ENCODE measurements at places on chromosomes 6 and 20.

DNA sequence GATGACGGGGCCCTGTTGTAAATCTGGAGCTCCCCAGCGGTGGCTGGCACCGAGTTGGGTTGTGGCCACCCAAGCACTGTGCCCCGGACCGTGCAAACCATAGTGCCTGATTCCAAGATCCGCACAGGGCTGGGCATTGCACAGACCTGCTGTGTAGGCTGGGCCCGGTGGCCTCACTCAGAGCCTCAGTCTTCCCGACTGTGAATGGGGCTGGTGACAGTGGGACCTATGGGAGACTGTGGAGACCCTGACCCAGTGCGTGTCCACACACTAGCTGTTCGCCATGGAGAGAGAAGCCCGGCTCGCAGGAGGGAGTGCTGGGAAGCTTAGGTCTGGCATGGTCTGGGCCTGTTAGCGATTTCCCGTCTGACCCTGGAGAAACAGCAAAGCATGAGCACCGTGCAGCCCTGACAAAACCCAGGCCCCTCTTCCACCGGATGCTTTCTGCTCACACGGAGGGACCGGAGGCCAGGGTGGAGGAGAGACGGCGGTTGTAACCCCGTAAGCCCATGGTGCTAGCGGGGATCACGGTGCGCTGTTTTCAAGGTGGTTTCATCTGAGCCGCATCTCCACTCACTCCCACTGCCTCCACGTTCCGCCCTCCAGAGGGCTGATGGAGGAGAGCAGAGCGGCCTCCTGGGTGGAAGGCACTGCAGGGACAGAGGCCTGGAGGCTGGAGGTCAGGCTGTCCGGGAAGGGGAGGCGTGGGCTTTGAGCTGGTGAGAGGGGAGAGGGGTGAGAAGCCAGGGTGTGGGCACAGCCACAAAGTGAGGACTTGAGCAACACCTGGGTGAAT, 52.2 kb downstream of the SRC start:
- no peak for DNase-seq

GRCh38 chr6:108793516-108794251, 54.5 kb upstream of the ARMC2 start:
- DNase-seq = no peak

- DNase-seq = no peak
Measured at GRCh38 chr6:150072201-150072600, 3.3 kb upstream of the ULBP3 start.

- peak; percentile 54 for DNase-seq
Measured at GRCh38 chr6:148521586-148521985, 178.9 kb downstream of the SASH1 start.

DNA sequence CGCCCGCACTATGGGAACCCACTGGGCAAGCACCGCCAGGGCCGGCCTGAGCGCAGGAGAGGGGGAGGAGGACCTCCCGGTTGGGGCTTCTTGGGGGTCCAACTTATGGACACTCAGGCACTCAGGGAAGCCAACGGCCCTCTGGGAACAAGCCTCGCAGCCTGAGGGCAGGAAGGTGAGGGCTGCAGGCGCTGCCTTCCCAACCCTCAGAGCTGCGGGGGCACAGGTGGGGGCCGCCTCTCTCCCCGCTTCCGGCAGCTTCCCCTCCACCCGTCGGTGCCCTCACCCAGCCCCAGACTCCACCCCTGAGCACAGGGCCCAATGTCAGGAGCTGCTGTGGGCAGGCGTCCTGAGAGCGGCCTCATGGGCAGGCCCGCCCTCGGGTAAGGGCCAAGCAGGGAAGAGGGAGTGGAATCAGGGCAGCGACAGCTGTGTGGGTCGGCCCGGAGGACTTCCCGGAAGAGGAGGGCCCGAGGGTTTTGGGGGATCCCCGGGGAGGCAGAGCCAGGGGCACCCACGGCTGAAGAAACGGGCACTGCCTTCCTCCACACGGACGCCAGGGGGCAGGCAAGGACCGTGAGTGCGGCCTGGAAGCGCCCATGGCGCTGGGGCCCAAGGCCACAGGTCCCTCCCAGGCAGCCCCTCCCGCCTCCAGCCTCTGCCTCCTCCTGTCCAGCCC, 488 bp upstream of the PTK6 start:
- peak; percentile 96 for DNase-seq

DNA sequence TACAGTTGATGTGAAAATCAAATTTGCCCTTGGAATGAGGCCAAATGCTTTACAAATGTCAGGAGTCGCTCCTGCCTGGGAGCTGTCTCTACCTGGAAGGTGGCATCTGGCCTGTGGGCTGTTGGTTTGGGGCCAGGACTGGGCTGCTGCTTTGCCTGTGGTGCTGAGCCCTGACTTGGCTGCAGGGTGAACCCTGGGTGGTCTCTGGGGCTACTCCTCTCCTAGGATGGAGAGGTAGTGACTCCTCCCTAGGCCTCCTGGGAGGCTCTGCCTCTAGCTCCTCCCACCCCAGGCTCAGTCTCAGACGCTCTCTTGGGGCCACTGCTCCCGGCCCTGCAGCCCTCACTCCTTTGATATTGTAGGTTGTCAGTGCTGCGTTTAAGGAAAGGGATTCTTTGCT, 47.5 kb downstream of the EFCAB8 start:
- DNase-seq = no peak

DNA sequence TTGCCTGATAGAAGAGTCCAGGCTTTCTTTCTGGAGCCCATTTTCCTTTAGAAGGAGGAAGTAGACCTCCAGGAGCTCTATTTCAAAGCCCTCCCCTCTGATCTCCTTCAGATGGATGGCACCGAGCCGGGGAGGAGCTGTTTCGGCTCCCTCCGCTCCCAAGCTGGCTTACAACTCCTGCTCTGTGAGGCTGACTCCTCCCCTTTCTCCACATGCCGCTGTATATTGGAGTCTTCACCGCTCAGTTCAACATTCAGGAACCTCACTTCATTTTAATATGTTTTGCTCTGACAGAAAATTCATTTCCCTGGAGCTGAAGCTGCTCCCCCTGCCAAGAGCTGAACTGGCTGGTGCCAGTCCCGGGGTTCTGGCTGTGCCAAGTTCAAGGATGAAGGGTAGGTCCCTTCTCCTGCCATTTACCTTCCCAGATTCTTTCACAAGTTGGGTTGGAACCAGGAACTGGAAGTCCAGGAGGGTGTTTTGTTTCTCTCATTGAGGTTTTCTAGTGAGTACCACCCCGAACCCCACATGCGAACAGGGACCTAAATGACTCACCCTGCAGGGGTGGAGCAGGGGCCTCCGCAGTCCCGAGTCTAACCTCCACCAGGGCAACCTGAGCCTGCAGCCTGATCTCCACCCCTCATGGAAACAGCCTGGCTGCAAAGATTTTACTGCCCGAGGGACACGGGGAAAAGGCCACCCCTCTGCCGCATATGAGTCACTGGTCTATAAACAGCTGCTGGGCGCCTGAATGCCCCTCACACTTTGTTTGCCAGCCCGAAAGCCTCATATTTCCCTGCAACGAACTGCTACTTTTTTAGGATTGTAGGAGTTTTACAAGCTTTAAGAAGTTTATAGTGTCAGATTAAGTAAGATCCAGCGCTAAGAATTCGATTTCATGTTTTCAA, 68.6 kb upstream of the FOXA2 start:
- no peak for DNase-seq

DNA sequence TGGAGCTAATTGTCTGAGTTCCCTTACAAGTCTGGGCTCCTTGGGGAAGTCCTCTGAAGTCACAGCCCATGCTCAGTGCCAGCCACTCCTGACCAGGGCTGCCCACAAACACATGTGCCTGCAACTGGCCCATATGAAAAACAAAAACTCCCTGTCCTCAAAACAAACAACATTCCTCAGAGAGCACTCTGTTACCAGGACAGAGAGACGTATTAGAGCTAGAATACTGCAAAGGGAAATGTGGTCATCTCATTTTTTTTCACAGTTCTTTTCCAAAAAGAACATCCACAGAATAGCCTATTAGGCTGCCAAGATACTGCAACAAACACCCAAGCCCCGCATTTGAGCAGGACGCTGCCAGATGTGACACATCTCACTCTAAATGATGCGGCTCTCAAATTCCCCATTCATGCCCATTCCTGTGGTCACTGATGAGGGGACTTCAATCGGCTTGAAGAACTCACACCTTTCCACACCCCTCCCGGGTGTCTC, 71.1 kb downstream of the SLC22A23 start:
- peak; percentile 95 for DNase-seq
